Stimulated activated effector memory CD8-positive, alpha-beta T cell treated with anti-CD3 and anti-CD28 coated beads, Interleukin-12 subunit alpha, Interleukin-12 subunit beta, amount 100 ng/mL, for 72 hours (primary cell): ENCODE measurements at places on chromosomes 1 and 21.

GRCh38 chr1:85295006-85295431 is 18.6 kb upstream of the BCL10 start:
- no peak for DNase-seq

- no peak for DNase-seq
Measured at GRCh38 chr1:236602171-236602570, 2.1 kb downstream of the HEATR1 start.

DNA sequence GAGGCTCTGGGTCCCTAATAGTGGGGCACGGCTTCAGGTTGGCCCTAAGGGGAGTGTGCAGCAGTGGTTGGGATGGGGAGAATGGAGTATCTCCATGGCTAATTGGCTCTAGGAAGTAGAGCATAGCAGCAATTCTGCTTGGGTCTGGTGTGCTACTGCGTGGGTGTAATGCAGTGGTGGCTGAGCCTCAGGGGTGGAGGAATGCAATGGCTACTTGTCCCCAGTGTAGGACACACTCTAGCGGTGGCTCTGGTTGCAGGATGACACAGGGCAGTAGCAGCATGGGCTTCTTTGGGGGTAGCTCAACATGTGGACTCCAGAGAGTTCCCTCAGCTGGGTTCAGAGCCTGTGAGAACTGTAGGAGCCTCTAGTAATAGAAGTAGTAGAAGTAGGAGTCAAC is 91.2 kb upstream of the FAM78B start:
- no peak for DNase-seq

GRCh38 chr21:45769294-45769693 is 125.8 kb downstream of the PCBP3 start:
- DNase-seq, result peak; percentile 35

GRCh38 chr1:198491596-198491995 is 48.9 kb downstream of the ATP6V1G3 start:
- no peak for DNase-seq

GRCh38 chr21:44730028-44730395 is 18.6 kb upstream of the TSPEAR start:
- no peak for DNase-seq

GRCh38 chr1:68495532-68495931 is 1.4 kb downstream of the DEPDC1 start:
- no peak for DNase-seq

DNA sequence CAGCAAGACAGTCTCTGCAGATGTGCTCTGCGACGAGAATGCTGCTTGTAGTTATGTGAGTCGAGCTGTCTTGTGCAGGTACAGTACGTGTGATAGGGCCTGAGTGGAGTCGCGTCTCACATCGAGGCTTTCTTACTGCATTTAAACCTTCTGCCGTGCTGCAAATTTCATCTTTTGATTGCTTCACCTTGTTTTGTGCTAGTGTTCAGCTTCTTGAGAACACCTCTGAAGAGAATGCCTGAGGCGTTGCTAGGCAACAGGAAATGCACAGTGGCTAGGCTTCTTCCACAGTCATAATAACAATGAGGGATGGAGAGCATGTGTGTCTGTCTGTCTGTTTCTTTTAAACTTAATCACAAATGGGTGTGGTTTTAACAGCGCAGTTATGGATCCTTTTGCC is 52.9 kb downstream of the MRPS6 start:
- DNase-seq, result no peak

GRCh38 chr1:232319072-232319471 is 310.9 kb downstream of the SIPA1L2 start:
- DNase-seq, result no peak

DNA sequence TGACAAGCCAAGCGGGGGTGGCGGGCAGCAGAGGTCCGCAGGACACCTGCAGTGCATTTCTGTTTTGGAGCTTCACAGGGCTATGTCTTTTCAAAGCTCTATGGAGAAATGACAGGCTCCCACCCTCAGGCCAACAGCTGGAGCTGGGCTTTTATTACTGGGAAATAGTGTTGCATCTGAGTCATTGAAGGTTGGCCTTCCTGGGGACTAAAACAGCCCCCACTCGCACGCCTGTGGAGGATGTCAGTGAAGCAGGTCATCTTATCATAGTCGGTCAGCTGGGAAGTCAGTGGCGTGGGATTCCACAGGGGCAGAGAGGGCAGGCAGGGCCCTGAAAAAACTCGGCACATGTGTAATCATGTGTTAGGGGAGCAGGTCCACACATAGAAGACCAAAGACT is 55.3 kb downstream of the NTPCR start:
- no peak for DNase-seq

DNA sequence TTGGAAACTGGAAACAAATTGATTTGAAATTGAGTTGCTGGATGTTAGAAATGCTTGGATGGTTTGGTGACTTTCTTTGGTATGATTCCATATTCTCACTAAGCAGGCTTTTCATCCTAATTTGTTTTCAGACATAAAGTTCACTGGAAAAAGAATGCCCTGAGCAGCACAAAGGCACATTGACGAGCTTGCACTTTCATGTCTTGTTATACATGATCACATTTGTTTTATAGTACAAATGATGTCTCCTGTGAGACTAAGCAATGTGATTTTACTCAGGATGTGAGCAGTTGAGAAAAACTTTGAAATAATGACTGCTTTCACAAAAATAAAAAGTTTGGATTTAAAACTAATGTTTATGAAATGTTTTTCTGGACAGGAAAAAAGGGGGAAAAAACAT is 63.6 kb downstream of the KCNT2 start:
- DNase-seq, result no peak

- DNase-seq, result no peak
Measured at GRCh38 chr1:119298687-119299303, 69.8 kb upstream of the HAO2 start.

GRCh38 chr1:173954179-173954578 is 37.1 kb upstream of the SERPINC1 start:
- no peak for DNase-seq

- no peak for DNase-seq
Measured at GRCh38 chr1:116415699-116416533, 42.9 kb downstream of the ATP1A1 start.

DNA sequence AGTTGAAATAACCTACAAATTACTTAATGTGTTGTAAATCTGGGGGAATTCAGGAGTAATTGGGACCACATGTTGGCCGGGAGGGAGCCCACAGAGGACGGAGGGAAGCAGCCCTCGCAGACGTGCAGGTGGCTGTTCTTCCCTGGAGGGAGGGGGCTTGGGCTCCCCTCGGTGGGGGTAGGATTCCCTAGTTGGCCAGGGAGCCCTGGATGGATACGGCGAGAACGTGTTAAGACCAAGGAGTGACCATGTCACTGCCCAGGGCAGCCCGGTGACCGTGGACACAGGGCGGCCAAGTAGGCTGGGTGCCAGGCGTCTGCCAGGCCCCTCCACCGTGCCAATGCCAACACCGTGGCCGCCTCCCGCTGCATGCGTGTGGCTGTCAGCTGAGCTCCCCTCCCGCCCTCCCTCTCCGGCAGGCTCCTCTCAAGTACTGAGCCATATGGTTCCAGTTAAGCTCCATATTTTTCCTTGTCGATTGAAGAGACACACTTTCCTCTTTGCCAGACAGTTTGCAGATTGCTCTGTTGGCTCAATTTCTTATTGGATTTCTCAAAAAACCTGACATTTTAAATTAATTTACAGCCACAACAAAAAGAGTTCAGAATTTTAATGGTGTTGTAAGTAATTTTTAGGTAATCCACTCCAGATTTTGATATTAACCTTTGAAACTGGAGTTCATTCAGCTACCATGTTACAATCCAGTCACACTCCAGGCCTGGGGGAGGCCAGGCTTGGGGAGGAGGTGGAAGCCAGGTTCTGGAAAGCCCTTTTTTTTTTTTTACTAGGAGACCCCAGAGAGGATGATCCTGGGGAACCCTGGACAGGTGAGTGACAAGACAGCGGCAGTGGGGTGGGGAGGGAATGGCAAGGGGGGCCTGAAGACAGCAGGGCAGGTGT is 71.2 kb downstream of the CASZ1 start:
- DNase-seq, result no peak

- no peak for DNase-seq
Measured at GRCh38 chr1:205716371-205717132, 33.4 kb downstream of the NUCKS1 start.

DNA sequence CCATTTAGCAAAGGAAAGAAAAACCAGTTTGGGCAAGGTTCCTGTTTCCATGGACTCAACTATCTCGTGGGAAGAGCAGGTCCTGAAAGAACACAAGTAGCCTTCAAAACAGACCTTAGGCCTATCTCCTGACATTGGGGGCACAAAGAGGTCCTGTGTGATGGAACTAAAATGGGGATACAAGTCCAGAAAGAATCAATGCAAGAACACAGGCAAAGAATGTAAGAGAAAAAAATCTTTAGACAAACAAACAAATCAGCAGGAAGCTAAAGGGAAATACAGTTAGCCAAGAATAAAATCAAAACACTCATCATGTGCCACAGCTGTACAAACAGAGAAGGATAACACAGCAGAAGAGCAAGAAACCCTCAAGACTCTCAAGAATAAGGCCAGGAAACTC is 28.2 kb downstream of the SLC30A10 start:
- DNase-seq, result no peak

DNA sequence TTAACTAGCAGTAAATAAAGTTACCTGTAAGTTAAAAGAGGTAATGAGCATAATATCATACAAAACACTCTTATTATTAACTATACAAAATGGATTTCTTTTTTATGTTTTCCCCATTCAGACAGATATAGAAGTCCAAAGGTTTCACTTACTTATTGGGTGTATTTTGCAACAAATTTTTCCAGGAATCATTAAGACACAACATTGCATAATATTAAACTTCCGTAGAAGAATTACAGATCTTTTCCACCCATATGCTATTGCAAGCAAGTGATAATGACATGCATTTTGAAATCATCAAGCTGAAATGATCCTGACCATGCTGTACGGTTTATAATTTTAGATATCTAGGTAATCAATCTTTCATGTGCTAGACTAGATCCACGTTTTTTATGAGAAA is 957.0 kb downstream of the NCAM2 start:
- DNase-seq, result no peak

GRCh38 chr1:67524143-67525052 is 94.2 kb upstream of the SERBP1 start:
- no peak for DNase-seq

DNA sequence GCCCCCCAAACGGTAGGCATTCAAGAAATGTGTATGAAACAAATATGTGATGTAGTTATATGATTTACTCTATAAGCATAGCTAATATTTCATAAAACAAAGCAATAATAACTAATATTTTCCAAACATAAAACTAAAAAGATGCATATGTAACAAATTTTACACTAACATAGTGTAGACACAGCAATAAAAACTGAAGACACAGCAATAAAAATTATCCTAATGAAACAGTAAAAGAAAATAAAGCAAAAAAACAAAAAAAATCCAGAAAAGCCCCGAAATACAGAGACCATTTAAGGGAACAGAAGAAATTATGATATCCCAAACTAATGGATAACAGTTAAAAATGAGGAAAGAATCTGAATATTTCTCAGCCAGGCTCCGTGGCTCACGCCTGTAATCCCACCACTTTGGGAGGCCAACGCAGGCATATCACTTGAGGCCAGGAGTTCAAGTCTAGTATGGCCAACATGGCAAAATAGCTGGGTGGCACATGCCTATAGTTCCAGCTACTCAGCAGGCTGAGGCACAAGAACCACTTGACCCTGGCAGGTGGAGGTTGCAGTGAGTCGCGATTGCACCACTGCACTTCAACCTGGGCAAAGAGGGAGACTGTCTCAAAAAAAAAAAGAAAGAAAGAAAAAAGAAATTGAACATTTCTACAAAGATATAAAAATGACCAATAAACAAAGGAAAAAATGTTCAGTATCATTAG is 38.2 kb upstream of the PSMG1 start:
- no peak for DNase-seq

DNA sequence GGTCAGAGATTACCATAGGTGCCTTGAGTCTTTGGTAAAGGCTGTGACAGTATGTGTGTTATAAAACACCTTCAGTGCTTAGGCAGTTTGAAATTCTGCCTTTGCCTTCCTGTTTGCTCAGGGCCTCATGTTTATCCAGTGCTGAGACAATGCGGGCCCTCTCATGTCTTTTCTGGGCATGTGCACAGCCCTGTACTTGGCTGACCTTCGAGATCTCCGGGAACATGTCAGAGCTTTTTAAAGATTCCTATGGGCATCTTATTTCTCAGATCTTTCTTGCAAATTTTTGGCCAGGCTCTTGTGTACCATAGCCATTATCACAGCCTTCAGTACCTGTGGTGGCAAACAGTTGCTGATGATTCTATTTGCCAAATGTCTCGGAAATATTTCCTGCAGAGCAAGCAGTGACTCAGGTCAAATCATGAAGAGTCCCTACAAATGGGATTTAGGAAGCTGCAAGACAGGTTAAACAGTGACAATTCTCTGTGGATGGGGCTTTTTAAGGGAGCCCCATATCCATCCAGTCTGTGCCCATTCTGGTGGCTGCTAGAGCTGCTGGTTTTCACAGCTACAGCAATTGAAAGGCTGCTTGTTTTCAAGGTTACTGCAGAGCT is 42.1 kb downstream of the HOOK1 start:
- DNase-seq, result no peak

GRCh38 chr1:212070720-212071302 is 35.3 kb downstream of the DTL start:
- DNase-seq, result no peak

GRCh38 chr1:13901039-13901438 is 201.1 kb downstream of the PRDM2 start:
- no peak for DNase-seq

GRCh38 chr1:53070621-53071020 is 8.6 kb downstream of the PODN start:
- no peak for DNase-seq

GRCh38 chr1:19734056-19734455 is 65.7 kb downstream of the TMCO4 start:
- no peak for DNase-seq

- no peak for DNase-seq
Measured at GRCh38 chr1:110443451-110443850, 7.5 kb upstream of the PROK1 start.

DNA sequence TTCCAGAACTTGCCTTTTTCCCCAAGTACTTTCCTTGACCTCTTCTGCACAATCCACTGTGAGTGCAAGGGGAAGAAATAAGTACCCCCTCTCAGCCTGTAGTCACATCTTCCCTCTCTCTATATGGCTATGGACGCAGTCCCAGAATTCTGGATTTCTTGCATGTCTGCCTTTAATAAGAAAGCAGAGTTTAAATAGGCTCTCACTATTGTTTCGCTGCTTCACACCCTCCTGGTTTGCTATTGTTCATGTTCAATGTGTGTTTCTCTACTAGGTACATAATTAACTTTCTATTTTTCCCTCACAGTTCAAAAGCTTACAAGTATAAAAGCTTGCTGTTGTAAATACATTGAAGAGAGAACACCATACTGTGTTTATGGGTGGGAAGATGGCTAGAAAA is 181.5 kb upstream of the C1orf105 start:
- no peak for DNase-seq
